Stimulated activated CD4-positive, alpha-beta T cell treated with anti-CD3 and anti-CD28 coated beads, Interleukin-15, amount 100 ng/mL, for 1 hour (primary cell): ENCODE measurements at places on chromosomes 5 and 9.

DNA sequence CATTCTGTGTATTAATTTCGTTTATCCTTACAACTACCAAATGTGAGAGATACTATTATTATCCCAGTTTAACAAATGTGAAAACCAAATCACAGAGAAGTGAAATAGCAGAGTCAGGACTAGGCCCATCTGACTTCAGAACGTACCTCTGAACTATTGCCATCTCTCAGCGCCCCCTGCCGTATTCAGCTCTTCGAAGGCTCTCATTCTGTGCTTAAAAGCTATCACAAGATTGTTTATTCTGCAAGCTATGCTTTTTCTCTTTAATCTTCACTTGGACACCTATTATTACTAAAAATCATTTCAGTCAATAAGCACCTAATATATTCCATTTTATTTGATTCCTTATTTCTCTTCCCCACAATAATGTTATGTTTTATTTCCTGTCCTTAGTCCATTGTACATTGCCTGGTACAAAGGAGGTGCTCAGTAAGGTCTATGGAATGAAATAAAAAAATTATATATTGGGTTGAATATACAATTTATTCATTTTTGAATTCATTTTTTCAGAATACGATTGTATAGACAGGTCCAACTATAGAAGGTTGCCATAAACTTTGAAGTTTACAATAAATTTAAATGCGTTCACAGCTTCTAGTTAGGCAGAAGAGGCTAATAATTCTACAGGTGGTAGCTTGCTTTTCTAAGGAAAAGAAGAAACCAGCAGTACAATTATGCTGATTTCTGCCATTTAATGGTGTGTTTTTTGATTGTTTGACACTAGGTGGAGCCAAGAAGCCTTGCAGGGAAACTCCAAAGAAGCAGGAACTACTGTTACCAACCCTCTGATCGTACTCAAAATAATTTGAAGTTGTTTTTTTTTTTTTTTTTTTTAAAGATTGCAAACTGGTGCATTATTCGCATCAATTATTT is 202.2 kb upstream of the DMRTA1 start:
- DNase-seq, result no peak

DNA sequence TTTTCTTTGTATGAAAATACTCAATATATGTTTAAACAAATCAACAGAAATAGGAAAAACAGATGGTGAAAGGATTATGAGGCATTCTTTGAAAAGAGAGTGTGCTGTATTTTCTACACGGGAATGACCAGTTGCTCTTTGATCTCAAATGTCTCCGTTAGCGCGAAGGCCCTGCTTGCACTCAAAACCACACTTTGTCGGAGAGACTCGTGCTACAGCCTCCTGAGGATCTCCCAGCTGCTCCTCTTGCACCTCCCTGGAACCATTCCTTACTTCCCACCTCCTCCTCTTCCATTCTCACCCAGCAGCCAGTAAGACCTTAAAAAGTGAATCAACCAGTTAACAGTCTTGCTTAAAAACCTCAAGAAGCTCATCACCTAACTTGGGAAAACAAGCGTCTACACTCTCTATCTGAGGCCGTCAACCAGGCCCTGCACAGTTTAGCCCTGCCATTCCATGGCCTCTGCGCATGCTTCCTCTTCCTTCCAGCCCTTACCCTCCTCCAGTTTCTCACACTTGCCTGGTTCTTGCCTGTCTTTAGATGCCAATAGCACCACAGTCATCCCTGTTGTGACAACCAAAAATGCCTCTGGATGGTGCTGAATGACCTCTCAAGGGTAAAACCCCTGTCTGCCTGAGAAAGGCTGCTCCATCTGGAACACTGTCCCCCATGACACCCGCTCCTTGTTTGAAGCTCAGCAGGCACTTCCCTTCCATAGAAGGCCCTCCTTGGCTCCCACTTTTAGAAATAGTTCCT is 594.7 kb upstream of the WWC1 start:
- DNase-seq, result no peak

DNA sequence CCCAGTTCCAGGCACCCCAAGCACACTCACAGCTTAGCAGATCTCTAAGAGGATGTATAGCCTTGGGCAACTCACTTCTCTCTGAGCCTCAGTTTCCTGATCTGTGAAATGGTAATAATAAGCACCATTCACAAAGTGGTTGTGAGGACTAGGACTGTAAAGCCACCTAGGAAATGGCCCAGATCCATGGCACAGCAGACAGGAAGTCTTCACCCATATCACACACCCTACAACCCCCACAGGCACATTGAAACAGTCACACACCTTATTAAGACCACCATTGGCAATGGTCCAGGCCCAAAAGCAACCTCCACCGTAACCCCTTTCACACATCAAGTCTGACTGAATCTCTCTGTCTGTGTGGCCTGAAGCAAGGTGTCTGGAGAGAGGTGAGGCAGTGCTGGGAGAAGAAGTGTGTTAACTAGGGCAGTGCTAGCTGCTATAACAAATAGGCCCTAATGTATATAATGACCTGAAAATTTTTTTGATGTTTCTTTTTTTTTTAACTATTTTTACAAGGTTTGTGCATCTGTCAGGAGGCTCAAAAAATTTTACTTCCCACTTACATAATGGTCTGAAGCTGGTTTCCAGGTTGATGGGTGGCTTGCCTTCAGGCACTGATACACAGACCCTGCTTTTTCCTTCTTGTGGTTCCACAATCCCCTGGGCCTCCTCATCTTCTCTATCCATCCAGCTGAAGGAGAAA is 2.4 kb upstream of the RGS14 start:
- DNase-seq, result no peak

DNA sequence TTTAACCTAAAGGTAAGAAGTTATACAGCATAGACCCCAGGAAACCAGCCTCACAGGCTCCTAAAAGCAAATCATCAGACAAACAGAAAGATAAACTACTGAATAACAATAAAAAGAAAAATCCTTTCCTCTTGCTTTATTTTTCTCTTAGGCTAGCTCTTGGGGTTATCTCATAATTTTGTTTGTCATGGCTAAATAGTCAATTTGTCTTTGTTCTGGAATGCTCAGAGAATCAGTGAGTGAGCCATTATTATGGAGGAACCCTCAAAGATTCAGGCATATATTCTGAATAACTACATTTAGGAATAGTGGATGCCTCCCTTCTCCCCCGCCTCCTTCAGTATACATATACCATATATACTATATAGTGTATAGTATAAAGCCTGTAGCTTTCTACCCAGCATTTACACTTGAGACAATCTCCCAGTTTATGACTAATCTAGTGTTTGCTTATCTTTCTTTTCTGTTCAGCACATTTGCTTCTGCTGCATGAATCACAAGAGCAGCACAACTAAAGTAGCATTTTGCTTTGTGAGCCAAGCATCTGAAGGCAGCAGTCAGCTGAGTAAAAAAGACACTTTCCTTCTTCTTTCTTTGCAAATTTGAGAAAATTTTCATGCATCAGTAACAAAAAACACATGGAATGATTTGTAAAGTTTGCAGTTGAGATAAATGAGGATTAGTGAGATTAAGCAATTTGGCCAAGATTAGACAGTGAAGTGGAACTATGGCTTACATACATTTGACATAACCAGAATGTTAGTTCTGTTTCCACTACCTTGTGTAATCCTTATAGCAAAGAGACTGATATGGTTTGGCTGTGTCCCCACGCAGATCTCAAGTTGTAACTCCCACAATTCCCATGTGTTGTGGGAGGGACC is 45.3 kb upstream of the PPP3R2 start:
- DNase-seq, result no peak

DNA sequence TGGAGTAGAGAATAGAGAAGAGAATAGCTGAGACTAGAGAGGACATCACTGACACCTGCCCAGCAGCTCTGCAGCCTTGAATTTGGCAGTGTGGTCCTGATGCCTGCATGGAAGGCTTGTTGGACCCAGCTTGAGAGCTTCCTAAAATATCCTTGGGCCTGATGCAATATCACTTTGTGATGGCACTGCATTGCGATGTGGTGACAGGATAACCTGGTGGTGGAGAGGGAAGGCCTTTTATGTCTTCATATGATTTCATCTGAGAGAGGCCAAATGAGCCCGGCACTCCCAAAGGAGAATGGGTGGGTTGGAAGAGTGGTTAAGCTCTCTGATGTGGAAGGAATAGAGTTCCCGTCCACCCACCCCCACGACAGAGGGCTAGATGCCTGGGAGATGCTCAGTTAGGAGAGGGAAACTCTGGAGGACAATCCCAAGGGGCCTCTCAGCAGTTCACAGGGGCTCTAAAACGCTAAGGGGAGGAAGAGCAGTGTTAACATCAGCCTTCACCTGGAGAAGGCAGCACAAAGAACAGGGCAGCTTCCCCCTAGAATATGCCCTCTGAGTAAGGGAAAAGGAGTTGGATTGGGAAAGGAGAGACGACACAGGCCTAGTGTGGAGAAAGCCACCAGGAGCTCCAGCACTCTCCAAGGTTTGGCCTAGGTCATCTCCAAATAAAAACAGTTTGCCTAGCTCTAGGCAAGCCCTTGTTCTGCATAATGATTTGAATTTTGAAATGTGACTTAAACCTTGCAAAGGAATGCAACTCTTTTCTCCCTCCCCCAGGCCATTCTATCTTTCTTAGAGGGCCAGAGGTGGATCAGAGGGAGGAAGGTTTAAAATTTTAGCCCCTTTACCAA is 99.8 kb upstream of the SSBP2 start:
- no peak for DNase-seq

DNA sequence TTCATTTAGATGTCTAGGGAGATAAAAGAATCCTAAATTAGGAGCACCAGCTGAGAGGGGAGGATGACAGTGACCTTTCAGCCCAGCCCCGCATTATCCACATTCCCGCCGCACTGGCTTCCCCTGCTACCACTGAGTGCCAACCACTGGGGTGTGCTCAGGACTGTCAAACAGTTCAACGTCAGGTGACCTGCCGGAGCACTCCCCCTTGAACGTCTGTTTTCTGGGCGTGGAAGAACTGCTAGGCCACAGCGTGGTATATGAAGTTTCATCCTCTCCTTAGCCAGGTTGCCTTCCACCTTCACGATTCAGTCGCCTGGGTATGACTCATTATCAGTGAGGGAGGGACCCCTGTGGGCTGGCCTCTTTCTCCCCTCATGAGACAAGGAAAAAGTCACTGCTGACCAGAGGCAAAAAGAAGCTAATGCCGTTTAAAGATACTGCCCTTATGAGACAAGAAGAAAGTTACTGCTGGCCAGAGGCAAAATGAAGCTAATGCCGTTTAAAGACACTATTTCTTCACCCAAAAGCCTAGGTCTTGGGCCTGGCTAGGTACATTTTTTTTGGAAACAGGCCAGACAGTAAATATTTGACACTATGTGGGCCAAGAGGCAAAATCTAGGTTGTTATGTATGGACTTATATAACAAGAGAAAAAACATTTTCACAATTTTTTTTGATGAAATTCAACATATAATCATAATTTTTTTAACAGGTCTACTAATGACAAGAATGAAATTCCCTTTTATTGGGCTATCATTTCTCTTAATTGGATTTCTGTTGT is 4.6 kb downstream of the NMRK1 start:
- no peak for DNase-seq

- no peak for DNase-seq
These were observed 5.3 kb upstream of the TBC1D9B start for GRCh38 chr5:179912951-179913350.

GRCh38 chr5:174436750-174437149 is 287.6 kb upstream of the MSX2 start:
- DNase-seq, result no peak

GRCh38 chr5:93583439-93583767 is 381 bp downstream of the NR2F1 start:
- no peak for DNase-seq

DNA sequence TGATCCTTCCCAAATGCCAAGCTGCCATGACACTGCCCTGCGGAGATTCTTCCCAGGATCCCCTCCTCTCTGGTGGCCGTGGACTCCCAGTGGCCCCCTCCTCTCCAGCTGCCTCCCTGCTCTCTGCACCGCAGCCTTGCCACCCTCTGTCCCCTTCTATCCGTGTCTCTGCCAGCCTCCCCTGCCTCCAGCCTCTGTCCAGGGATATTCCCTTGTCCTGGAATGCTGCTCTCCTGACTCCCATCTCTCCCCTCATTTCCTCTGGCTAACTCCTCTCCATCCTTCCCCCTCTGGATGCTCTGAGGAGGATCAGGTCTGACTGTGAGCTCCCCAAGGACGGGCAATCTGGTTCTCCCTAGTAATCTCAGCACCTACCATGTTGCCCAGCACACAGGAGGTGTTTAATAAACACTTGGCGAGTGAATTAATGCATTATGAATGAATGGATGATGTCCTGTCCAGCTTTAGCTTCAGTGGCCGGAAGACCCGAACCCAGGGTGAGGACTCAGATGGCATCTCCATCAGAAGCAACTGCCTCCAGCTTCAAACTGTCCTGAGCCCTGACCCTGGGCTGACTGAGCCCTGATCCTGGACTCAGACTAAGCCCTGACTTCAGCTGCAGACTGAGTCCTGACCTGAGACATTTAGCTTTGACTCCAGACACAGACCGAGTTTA is 7.5 kb upstream of the CRB2 start:
- no peak for DNase-seq

GRCh38 chr9:98849563-98849962 is 42.1 kb downstream of the GALNT12 start:
- DNase-seq, result no peak

GRCh38 chr5:168578538-168579487 is at the start of gene PANK3:
Gene PANK3, minus strand, starts transcription at chr5:168579368. Its CDS starts 85 bp downstream, at chr5:168579283.
- no peak for DNase-seq

DNA sequence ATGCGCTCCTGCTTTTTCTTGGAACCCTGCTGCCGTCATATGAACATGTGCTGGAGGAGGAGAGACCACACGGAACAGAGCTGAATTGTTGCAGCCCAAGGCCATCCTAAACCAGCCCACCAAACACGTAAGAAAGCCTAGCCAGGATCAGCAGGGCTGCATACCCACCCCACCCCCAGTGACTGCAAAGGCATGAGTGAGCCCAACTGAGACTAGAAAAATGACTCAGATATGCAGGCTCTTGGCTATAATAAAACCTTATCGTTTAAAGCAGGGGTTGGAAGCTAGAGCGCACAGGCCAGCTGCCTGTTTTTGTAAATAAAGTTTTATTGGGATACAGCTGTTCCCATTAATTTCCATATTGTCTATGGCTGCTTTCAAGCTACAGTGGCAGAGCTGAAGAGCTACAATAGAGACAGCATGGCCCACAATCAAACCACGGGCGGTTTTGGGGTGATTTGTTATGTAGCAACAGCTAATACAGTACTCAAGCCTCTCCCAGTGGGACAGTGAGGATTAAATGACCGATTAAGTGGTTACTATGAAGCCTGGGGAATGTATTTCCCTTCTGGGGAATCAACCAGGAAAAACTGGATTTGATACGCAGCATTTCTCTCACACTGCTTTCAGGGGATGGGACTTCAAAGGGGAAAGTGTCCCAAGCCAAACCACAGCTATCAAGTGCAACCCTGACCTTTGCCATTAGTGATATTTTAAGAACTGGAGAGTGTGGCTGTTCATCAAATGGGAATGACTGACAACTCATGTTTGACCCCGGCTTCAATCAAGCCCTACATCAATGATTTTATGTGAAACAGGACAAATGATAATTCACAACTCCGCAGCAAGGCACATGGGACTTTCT is 6.3 kb downstream of the SHB start:
- DNase-seq, result no peak

DNA sequence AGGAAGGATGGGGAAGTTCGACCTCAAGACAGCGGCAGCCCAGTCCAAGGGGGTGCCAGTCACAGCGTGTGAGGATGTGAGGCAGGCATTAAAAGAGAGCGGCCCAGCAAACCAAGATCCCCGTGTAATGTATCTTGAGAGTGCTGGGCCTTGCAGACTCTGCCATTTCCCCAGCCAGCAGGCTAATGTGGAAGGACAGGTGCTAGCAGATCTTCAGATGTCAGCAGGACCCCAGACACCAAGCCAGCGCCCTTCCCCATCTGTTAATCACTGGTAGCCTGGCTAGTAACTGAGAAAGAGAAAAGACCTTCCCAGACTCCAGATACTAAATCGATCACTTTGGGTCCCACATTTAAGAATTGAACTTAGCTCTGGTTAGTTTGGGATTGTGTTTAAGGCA is 62.2 kb downstream of the NTRK2 start:
- DNase-seq, result no peak
